Kidney tubule cell (primary cell): ENCODE measurements at places on chromosomes 2 and 18.
A peak's percentile ranks its signal among the peaks of the same experiment; 100 is the strongest.

DNA sequence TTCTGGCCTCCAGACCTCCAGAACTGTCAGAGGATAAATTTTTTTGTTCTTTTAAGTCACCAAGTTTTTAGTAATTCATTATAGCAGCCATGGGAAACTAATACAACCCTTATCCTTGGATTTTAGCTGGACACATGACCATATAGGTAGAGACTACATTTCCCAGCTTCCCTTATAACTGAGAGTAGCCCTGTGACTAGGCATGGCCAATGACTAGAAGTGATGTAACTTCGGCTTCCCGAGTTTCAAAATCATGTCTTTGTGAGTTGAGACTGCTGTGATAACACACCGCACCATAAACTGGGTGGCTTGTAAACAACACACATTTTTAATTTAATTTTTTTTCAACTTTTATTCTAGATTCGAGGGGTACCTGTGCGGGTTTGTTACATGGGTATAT, 134.0 kb upstream of the SERTAD2 start:
- DNase-seq: no peak

- no peak for DNase-seq
Measured at GRCh38 chr2:206526416-206526815, 83.1 kb downstream of the ADAM23 start.

GRCh38 chr18:34083910-34084535, 140.7 kb downstream of the NOL4 start:
- DNase-seq: no peak

GRCh38 chr2:81901017-81901416, 1596.5 kb upstream of the LRRTM1 start:
- peak; percentile 9 for DNase-seq

DNA sequence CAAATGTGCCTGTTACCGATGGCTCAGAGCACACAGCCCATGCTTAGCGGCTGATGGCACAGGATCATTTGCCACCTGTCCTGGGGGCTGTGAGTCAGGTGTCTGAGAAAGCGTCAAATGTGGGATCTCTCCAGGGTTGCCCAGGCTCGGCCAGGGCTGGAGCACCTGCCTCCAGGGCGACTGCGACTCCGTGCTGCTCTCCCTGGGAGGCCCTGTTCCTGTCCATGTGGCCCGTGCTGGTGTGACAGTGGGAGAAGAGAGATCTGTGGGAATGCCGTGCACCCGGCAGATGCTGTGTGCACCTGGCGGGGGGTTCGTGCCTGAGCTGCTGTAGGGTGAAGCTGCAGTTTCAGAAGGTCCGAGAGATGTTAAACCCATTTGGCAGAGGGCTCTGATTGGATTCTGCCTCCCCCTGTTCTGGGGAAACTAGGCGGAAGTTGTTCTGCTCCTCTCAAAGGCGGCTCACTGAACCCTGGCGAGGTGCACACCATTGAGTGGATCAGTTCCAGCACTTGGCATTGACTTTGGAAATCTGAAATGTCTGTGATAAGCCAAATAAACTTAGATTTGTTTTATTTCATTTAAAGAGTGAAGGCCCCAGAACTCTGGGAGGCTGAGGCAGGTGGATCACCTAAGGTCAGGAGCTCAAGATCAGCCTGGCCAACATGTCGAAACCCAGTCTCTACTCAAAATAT, 34.7 kb upstream of the TPO start:
- DNase-seq: no peak

GRCh38 chr2:5538772-5539171, 153.4 kb upstream of the SOX11 start:
- no peak for DNase-seq

GRCh38 chr18:59070181-59070912, 69.3 kb upstream of the SEC11C start:
- DNase-seq: peak; percentile 81

DNA sequence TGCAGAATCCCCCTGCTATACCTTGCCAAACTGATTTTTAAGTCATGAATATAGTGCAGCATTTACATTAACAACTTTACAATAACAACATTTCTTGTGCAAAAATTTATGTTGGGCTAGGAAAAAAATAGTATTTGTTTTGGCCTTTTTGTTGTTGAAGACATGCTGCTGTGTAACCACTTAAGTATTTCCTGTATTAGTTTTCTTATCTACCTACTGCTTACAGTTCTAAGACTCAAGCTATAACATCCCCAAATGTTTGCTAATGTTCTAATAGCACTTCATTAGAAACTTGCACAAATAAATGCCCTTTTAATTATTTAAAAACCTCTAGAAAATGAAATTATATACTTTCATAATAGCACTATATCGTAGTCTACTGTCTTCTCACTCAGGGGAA, 154.3 kb upstream of the DOCK10 start:
- DNase-seq: no peak

DNA sequence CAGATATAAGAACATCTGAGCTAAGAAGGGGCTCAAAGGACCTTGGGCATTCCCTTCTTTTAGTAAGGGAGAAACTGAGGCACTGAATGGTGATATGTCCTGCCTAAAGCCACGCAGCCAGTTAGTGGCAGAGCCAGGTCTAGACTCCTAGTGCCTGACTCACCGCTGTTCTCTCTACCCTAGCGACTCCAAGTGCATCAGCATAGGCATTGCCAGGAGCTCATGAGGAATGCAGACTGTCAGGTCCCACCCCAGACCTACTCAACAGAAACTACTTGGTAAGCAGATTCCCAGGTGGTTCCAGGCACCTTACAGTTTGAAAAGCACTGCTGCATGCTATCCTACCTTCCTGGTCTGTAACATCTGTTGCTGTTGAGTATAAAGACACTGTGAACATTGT, 158.9 kb downstream of the MSH2 start:
- peak; percentile 73 for DNase-seq

- DNase-seq: peak; percentile 96
Measured at GRCh38 chr2:26495705-26496297, 17.9 kb upstream of the OTOF start.

GRCh38 chr2:28209261-28209691, 183.4 kb upstream of the FOSL2 start:
- no peak for DNase-seq

DNA sequence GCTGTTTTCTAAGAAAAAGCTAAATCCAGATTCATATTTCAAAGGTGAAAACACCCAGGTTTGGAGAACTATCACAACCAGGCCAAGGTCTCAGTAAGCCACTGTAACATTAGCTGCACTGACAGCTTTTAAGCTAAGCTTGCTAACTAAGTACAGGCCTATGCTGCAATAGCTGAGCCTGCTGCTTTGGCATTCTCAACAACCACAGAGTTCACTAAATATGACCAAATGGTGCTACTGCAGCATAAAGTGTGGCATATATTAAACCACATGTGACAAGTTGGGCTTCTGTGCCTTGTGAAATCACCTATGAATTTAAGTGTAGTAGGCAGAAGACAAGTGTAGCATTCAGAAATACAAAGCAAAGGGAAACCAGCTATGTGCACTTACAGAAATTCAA, 206.7 kb downstream of the TCF4 start:
- DNase-seq: no peak

GRCh38 chr18:54359233-54359632, 1.5 kb downstream of the C18orf54 start:
- DNase-seq: no peak

DNA sequence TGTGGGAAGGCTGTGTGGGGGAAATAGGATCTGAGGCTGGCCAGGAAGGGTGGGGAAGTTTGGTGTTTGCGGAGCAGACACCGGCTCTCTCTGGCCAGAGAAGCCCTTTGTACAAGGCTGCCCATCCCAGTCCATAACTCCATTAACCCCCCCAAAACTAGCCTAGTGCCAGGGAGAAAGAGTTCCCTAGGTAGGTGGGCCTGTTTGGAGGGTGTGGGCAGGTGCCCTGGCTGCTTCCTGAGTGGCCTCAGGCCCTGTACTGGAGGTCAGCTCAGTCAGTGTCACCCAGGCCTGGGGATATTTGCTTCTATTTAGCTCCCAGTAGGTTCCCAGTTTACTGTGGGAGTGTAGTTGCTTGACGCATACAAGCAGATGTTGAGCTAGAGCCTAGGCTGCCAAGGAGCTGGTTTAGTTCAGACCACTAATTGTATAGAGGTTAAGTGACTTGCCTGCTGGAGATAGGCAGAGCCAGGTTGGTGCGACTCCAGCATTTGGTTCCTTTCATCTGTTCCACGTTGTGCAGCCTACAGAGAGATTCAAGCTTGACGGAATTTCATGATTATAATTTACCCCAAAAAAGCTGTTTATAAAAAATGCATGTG, 2.9 kb upstream of the GREB1 start:
- DNase-seq: no peak

DNA sequence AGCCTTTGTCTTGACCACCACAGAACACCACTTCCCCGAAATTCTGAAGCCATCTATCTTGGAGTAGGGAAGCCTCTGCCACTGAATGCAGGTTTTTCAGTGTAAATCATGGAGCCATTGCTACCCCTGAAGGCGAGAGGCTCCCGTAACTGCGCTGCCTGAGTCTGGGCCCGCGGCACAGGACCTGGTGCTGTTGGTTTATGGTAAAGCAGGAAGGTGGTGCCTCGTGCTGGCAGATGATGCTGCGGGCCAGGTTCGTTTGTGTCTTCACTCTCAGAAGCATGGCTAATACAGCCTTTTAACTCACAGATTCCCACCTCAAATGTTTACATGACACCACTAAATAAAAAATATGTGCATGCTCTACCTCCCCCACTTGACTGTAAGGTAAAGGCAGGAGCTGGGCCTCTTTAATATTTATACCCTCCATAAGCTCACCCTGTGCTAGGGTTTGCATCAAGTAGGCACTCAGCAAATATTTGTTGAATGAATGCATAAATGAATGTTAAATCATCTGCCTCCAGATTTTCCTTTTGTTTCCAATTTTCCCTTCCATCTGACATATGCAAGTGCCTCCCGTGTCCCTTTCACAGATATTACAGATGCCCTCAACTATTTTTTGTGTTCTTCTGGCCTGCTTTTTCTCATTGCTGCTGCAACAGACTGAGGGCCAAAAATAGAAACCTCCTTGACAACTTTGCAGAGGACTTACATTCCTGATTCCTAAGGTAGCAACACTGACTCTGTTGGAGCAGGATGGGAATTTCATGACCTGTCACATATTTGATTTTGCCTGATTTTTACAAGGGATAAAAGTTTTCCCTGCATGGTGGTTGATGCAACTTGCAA, 83.5 kb upstream of the CPO start:
- no peak for DNase-seq

- DNase-seq: no peak
Measured at GRCh38 chr2:99550368-99550767, 60.6 kb upstream of the REV1 start.

DNA sequence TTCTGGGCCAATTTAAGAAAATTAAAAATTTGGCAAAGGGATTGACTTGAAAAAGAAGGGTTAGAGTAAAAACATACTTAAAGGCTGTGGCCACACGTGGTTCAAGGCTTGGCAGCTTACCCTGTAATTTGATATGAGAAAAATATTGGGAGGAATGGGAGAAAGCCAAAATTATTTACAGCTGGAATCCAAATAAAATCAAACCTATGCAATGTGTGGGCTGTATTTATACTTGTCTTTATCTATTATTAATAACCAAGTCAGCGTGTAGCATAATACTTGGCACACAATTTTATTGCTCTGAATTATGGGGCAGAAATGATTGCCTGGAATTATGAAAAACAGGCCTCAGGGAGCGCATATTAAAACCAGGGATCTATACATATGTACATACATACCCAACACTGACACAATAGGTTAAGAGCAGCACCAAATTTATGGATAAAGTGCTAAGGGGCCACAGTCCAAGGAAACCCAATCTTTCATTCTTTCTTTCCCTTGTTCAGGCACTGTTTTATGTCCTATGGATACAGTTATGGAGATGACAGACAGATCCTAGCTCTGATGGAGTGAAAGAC, 35.6 kb downstream of the FAM124B start:
- no peak for DNase-seq

GRCh38 chr2:16156411-16156810, 216.1 kb downstream of the MYCN start:
- no peak for DNase-seq

DNA sequence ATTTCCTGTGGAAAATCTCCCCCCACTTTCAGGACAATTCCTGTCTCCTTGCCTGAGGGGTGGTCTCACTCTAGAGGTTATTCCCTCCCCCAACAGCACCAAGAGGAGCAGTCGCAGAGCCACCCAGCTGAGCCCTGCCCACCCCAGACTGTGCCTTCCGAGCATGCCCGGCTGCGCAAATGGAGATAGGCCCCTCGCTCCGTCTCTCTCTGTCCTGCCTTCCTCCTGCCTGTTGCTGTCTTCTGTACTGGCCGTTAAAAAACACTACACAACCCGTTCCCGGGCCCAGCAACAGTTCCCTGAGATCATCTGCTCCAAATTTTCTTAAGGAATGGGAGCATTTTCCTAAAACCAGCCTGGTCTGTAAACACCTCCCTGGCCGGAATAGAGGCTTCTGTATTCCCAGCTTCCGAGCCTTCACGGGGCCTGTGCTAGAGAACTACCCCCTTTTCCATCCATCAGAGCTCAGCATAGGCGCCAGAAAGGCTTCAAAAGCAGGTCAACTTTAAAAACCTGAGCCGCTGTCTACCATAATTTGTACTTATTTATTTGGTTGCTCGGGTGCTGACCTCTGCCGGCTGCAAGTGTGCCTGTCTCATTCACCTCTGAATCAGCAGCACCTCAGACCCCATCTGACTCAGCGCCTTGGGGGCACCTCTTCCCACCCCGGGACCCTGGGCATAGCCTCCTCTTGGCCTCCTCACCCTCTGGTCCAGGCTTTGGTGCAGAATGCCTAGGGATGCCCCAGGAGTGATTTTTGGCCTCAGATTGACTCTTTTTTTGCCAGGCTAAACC, 159.4 kb downstream of the PXDN start:
- DNase-seq: peak; percentile 35

DNA sequence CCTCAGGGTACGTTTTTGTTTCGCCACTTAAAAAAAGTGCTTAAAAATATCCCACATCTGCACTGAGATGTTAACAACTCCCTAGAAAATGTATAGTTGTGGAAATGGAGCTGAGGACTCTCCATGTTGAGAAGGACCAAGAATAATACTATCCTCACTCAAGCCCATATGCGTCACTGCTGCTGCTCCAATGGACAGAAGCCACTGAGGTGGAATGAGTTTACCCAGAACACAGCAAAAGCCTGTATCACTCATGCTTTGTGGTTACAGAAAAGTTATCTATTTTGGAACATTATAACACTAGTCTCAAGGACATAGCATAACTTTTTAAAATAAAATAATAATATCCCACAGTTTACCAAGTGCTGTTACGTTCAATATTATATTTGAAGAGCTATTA, 31.9 kb downstream of the DSC3 start:
- DNase-seq: peak; percentile 51

- DNase-seq: no peak
Measured at GRCh38 chr2:235688511-235689426, 194.9 kb downstream of the AGAP1 start.

GRCh38 chr2:205995260-205995659, 90.7 kb downstream of the INO80D start:
- DNase-seq: no peak

DNA sequence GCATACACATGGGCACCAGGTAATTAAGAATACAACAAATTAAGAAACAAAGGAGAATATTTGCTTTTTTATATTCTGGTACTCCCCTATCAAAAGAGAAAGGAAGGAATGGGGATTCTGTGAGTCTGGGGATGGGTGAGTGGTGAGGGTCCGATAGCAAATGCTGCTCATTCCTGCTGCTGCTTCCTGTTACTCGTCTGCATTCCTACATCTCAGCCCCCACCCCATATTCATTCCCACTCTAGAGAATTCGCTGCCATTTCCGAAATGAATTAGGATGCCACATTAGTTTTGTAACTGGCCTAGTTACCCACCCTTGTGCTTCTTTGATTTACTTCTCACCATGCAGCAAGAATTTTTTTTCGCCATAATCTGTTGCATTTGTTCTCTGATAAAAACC, 1905.3 kb upstream of the PIK3C3 start:
- DNase-seq: no peak
